Upper lobe of left lung (tissue), 6 donors: ENCODE measurements at places on chromosomes 6 and 20. TPM values are rescaled to one million over a fixed set of nuclear protein-coding genes. Genes with fewer than 3 reads are reported as not detected.

PRRT1 gene
- total RNA-seq = 6.3 TPM

RPS6KA2 gene
- total RNA-seq = 179 TPM

AGPAT1 gene
- total RNA-seq = 31.2 TPM

- no peak for DNase-seq
- no peaks in the 10 kb centered on the region for H3K4me1 ChIP-seq
- H3K27ac ChIP-seq = no peak overlapping the region
- no peaks in the 10 kb centered on the region for H3K27me3 ChIP-seq
Observed at GRCh38 chr6:257774-258173, 34.5 kb upstream of the DUSP22 start.

GRCh38 chr6:52284131-52284459 is 447 bp downstream of the MCM3 start:
- H3K27me3 ChIP-seq = no peaks in the 10 kb centered on the region
- peak overlapping the region; percentile 78 for H3K27ac ChIP-seq
- DNase-seq = peak; percentile 46

DNA sequence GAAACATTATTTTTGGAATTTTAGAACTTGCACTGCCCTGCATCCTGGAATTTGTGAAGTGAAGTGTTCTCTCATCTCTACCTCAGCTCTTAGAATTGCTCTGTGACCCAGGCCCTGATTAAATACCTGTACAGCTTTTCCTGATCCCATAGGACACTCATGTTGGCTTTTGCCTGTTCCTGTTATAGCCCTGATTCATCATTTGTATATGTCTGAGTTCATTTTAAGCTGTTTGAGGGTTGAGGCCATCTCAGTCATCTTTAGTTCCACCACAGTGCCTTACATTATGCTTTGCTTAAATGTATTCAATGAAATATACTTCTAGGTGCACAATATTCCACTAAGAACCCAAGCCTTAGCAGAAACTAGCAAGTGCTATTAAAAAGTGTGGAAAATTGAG is 26.4 kb downstream of the ZFAND3 start:
- no peak for DNase-seq
- H3K4me3 ChIP-seq = no peak overlapping the region
- no peak overlapping the region for H3K27ac ChIP-seq
- no peaks in the 10 kb centered on the region for H3K36me3 ChIP-seq
- H3K4me1 ChIP-seq = peaks cover 11% of the 10 kb centered on the region

GRCh38 chr6:154496793-154497517 is 13.5 kb downstream of the CNKSR3 start:
- H3K4me3 ChIP-seq = no peak overlapping the region
- no peak for DNase-seq
- H3K27me3 ChIP-seq = no peaks in the 10 kb centered on the region
- H3K36me3 ChIP-seq = no peaks in the 10 kb centered on the region
- H3K27ac ChIP-seq = no peak overlapping the region

DNA sequence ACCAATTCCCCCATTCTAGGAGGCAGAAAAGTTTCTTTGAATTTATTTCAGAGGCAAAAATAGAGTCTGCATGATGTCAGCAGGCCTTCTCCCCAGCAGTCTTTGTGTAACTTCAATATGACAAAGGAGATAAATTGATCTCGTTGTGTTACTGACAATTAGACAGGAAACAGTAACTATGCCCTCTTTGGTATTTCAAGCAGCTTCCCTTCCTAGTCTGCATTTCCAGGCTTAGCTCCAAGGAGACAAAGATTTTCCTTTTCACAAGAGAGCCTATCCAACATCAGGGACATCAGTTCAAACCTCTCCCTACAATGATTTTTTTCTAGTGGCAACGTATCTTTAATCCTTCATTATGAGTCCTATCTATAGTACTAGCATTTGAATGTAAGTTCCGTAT is 245.9 kb upstream of the HSF2 start:
- H3K4me3 ChIP-seq = no peak overlapping the region
- H3K36me3 ChIP-seq = no peaks in the 10 kb centered on the region
- H3K4me1 ChIP-seq = no peaks in the 10 kb centered on the region
- H3K27ac ChIP-seq = no peak overlapping the region
